ENCODE measurements at places on chromosomes 5 and 9.
A peak's percentile ranks its signal among the peaks of the same experiment; 100 is the strongest.

- no peak for DNase-seq
Measured at GRCh38 chr9:117546894-117547678, 132.2 kb upstream of the ASTN2 start.

- DNase-seq: no peak
Measured at GRCh38 chr9:125532412-125532811, 174.6 kb downstream of the MAPKAP1 start.

DNA sequence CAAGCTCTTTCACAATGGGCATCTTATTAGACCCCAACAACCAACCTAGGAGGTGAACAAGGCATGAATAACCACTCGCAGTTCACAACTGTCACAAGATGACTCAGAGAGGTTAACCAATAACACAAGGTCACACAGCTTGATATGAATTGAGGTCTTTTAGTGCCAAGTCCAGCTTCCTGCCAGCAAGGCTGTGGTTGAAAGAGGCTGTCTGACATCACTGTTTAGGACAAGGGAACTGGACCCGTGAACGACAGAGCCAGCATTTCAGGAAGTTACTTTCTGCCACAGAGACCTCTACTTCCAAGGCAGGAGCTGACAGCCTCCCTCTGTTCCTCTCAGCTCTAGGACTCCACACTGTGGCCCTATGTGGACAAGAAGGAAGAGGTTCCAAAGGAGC is 53.4 kb upstream of the ALDH1B1 start:
- DNase-seq: no peak

DNA sequence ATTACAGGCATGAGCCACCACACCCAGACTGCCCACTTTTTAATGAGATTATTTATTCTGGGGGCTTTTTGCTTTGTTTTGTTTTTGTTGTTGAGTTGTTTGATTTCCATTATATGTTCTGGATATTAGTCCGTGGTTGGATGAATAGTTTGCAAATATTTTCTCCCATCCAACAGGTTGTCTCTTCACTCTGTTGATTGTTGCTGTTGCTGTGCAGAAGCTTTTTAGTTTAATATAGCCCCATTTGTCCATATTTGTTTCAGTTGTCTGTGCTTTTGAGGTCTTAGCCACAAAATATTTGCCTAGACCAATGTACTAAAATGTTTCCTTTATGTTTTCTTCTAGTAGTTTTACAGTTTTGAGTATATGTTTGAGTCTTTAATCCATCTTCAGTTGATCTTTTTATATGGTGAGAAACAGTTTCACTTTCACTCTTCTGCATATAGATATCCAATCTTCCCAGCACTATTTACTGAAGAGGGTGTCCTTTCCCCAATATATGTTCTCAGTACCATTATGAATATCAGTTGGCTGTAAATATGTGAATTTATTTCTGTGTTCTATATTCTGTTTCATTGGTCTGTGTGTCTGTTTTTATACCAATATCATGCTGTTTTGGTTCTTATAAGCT is 30.2 kb upstream of the TBCA start:
- peak; percentile 9 for DNase-seq

- no peak for DNase-seq
Measured at GRCh38 chr9:74503219-74503618, 6.1 kb downstream of the RORB start.

DNA sequence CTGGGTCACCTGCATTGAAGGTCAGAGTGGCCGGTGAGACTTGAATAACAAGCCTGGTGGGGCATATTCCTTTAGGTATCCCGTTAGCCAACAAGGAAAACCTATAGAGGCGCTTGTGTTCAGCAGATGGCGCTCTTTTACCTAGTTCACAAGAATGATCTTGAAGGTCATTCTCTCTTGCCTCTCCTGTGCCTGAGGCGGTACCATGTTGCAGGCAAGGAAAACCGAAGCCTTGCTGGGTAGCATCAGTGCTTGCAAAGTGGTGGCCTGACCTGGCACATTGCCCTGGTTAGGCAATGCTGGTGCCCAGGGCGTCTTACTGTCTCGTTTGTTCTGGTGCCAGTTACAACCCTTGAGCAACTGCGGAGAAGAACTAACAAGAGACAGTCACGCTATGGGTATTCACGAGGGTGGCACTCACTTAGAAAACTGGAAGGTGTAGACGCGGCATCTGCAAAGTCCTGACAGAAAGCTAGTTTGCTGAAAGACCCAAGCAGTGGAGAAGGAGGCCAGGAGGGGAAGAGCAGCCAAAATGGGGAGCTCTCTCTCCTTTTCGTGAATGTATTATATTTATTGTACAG is 56.7 kb downstream of the AOPEP start:
- peak; percentile 96 for DNase-seq

DNA sequence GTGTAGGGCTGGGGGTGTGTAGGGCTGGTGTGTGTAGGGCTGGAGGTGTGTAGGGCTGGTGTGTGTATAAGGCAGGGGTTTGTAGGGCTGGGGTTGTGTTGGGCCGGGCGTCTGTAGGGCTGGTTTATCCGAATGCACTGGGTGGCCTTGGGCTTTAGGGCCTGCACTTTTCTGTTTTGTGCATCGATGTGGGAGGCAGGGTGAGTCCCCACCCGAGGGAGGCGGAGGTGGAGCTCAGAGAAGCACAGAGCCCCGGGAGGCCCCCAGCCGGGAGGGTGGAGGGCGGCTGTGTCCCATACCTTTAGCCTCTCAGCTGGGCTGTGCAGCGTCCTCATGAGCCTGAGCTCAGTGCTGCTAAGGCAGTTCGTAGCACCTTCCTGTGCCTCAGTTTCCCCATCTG is 13.5 kb downstream of the COL5A1 start:
- DNase-seq: no peak

DNA sequence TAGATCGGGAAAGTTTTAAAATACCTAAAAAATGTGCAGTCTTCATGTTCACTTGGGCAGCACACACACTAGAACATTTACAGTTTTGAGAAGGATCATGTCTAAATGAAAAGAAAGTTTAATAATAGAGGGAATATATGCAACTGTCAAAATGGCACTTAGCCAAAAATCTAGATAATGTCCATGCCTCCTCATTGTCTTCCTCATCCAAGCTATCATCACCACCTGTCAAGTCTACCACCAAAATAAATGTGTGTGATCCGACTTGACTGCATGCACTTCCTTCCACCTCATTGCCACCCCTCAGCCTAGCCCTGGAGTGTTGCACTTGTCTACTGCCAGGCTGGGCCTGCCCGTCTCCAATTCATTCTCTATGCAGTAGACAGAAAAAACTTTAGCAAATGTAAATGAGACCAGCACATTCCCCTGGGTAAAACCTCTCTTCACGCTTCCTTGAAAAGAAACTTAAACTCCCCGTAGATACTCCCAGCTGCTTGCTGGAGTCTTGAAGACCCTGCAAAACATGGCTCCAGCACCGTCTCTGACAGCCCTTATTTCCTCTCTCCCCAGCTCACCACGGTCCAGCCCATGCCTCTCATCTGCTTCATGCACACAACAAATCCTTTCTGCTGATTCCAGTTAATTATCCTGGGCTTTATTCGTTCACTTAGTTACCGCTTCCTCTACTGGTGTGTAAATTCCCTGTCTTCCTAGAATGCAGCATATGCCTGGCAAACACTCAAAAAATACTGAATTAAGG is 66.9 kb downstream of the FANCC start:
- DNase-seq: no peak

- no peak for DNase-seq
Measured at GRCh38 chr5:127434588-127434987, 82.9 kb upstream of the PRRC1 start.

DNA sequence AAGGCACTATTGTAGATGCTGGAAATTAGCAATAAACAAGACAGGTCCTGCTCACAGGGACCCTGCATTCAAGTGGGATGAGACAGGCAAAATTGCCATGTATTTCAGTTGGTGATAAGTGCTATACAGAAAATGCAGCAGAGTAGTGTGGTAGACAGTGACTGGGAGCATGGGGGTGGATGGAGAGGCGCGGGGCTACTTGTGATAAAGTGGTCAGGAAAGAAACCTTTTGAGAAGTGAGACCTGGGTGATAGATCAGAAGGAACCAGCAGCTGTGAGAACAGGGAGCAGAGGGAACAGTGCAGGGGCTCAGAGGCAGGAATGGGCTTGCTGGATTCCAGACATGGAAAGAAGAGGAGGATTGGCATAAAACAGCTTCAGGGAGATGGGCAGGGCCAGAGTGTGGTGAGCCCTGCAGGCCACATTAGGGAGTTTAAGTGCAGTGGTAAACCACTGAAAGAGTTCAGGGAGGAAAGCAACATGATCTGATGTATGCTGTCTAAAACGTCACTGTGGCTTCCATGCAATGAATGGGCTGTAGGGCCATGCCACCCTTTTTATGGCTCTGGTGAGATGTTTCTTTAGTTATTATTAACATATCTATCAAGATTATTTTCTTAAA is 7.3 kb downstream of the CRHBP start:
- DNase-seq: no peak

GRCh38 chr5:1171340-1171941 is 30.0 kb upstream of the SLC6A19 start:
- DNase-seq: no peak

- no peak for DNase-seq
Measured at GRCh38 chr5:14415698-14416074, 165.9 kb upstream of the OTULINL start.

DNA sequence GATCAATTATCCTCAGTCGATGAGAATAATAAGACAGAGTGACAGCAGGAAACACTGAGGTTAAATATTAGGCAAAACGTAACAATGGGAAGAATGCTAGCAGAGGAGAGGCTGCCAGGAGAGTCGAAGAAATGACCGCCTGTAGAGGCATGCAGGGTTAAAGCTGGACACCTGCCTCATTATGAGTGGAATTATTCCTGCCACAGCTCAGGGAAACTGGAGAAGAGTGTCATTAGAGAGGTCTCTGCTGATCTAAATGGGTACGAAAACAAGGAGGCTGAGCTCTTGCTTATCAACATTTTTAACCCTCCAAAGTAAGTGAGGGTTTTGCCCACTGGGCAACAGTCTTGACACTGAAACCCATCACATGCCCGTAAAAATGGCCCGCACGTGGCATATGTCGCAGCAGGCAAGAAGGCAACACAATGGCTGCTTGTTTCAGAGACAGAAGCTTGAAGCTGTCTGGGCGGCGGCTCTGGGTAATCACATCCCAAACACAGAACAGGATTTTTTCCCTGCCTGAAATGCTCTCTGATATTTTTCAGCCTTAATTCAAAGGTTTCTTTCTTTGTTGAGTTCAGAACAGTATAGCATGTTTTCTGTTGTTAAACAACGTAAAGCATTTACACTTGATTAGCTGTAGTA is 118.7 kb downstream of the MED27 start:
- DNase-seq: no peak

GRCh38 chr9:91101611-91102168 is 260.0 kb downstream of the AUH start:
- DNase-seq: peak; percentile 55

- DNase-seq: no peak
Measured at GRCh38 chr9:126173929-126174328, 152.7 kb upstream of the MVB12B start.

DNA sequence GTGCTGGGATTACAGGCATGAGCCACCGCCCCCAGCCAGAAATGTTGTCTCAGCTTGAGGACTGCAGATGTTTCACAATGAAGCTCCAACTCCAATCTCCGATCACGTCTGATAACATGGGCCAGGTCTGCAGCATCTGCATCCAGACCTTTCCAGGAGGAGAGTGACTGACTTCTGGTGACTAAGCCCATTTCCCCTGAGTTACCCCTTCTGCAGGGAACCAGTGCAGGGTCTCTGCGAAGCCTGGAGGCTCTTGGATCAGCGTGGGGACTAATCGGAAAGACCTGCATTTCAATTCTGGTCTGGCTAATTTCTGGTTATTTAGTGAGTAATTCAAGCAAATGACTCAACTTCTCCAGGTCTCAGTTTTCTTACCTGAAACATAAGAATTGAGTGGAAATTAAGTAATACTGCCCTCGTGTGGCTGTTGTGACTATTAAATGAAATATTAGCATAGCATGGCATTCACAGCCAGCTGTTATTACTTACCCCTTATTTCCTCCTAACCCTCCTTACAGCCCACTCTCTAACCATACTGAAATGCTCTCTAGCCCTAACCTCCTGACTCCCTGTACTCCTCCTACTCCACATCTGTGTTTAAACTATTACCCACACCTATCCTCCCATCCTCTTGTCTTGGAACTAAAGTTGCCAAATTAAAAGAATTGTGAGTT is 2.2 kb upstream of the GNPDA1 start:
- no peak for DNase-seq

- DNase-seq: no peak
Measured at GRCh38 chr5:68047035-68047434, 168.5 kb upstream of the PIK3R1 start.

DNA sequence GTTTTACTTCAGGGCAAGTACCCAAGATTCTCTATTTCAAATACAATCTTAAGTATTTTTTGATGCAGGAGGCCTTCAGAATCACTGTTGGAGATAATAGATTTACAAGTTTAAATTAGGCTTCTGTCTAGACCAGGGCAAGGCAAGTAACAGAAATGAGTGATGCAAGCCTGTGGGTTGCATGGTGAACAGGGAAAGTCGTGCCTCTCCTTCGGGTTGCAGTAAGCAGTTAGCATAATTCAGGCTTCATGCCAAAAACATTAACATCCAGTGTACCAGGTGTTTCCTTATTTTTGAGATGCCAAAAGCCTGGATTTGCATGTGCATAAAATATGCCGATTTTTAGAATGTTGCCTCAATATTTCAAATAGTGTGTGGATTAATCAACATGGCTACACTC is 369.0 kb downstream of the CAAP1 start:
- DNase-seq: no peak

DNA sequence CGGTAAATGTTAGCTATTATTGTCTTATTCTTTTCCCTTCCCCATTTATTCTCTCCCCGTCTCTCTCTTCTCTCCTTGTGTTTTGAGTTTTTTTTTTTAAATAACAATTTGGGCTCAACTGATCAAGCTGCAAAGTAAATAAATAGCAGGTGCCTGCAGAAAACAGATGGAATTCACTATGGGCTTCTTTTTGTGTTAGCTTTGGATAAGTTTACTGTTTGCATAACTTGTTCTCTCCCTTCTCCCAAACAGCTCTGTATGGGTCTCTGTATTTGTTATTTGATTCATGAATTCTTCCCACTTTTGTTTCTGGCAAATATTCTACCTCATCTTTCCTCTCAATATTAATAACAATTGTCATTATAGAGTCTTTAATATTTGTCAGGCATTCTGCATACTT is 111.8 kb upstream of the ASTN2 start:
- peak; percentile 70 for DNase-seq

GRCh38 chr5:16857635-16858034 is 78.5 kb downstream of the MYO10 start:
- DNase-seq: peak; percentile 19

GRCh38 chr5:76445063-76445462 is 42.0 kb downstream of the IQGAP2 start:
- DNase-seq: no peak

GRCh38 chr5:39224196-39224761 is 4.9 kb upstream of the FYB1 start:
- no peak for DNase-seq

DNA sequence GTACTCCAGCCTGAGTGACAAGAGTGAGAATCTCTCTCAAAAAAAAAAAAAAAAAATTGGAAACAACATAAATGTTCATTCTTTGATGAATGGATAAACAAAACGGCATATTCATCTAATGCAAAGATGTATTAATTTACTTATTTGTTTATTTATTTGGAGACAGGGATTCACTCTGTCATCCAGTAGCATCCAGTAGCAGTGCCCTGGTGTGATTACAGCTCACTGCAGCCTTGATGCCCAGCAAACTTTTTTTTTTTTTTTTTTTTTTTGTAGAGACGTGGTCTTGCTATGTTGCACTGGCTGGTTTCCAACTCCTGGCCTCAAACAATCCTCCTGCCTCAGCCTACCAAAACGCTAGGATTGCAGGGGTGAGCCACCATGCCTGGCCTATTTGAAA is 24.4 kb downstream of the OR2V2 start:
- no peak for DNase-seq
